Activated T-cell treated with anti-CD3 and anti-CD28 coated beads, Interleukin-2, amount 50 U/mL, for 24 hours (primary cell): ENCODE measurements at places on chromosomes 4 and X.
A peak's percentile ranks its signal among the peaks of the same experiment; 100 is the strongest.

GRCh38 chr4:93730251-93730650 is 98.3 kb upstream of the ATOH1 start:
- DNase-seq = no peak

DNA sequence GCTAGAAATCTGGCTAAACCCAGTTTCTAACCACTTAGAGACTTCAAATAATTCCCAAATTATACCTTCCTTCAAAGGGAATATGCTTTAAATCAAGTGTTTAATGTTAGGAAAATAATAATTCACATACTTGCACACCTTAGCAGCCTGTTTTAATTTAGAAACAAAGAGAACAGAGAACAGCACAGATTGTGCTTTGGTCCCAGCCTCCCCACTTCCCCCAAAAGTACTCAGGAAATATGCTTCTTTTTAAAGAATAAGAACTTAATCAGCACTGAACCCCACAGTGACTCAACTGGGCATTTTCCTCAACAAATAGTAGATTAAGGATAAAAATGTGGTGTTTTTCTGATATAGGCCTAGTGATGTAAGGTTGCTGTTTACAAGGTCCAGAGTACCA is 295.8 kb downstream of the GBA3 start:
- DNase-seq = no peak

GRCh38 chr4:633976-634598 is 8.7 kb downstream of the PDE6B start:
- DNase-seq = no peak

- no peak for DNase-seq
Observed at GRCh38 chr4:89161841-89162240, 50.5 kb downstream of the TIGD2 start.

GRCh38 chrX:311156-312129 is 7.2 kb downstream of the GTPBP6 start:
- no peak for DNase-seq

DNA sequence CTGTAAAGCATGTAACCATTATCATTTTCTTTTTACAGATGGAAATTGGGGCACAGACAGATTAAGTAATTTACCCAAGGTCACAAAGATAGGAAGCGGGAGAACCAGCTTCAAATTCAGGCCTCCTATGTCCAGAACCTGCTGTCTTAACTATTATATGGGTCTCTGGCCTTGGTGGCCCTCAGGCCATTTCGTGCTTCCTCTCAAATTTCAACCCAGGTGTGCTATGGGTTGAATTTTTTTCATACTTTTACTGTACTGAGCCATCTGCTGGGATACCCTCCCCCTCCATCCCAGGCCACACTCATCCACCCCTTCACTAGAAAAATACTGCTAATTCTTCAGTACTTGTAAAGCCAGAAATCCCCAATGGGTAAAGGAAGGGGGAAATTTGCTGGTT is 42.3 kb downstream of the KLF3 start:
- no peak for DNase-seq

DNA sequence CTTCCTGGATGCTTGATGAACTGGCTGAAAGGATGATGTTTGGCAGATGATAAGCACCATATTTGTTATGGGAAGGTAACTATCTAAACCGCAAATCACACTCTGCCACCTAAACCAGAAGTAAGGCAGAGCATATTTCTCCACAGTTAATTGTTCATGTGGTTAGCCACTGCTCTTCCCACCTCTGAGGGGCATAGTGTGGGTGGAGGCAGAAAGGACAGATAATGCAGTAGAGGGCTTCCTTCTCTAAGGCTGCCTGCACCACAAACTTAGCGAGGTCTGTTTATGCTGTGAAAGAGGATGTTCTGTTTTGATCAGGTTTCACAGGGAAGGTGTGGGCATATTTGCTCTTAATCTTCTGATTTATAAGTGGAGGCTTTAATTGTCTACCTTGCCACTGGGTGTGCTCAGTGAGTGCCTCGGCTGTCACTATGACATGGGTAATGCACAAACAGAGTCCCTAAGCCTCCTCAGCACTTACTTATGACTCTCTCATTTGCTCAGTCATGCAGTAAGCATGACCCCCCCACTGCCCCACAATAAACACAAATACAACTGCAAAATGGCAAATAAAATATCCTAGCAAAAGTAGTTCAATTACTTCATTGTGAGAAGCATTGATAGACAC is 401.0 kb downstream of the TMA16 start:
- DNase-seq = no peak

DNA sequence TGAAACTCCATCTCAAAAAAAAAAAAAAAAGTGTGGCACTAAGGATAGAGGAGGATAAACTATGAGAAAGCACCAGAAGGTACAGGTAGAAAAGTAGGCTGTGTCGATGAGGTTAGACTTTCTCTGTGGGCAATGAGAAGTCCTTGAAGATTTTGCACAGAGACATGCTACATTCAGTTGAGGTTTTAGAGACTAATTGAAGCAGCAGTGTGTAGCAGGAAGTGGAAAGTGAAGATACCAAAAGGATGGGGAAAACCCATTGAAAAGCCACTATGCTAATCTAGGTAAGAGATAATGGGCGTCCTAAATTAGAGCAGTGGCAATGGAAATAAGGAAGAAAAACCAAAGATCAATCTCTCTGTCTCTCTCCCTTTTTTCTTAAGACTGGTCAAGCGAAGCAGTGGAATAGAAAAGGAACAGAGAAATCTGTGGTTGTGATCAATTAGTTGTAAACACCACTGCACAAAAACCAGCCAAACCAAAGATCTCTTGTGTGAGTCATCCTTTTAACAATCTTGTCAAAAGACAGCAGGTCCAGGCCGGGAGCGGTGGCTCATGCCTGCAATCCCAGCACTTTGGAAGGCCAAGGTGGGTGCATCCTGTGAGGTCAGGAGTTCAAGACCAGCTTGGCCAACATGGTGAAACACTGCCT is 3.5 kb downstream of the SPINK2 start:
- DNase-seq = peak; percentile 54

- no peak for DNase-seq
Observed at GRCh38 chr4:164023214-164023613, 528.7 kb downstream of the TMA16 start.

- DNase-seq = peak; percentile 41
Observed at GRCh38 chrX:7132335-7133049, 15.0 kb upstream of the STS start.

GRCh38 chr4:76434901-76435527 is at the start of gene SHROOM3:
Gene SHROOM3, plus strand, starts transcription at chr4:76435229. Its CDS starts 824 bp downstream, at chr4:76436053.
- DNase-seq = no peak

DNA sequence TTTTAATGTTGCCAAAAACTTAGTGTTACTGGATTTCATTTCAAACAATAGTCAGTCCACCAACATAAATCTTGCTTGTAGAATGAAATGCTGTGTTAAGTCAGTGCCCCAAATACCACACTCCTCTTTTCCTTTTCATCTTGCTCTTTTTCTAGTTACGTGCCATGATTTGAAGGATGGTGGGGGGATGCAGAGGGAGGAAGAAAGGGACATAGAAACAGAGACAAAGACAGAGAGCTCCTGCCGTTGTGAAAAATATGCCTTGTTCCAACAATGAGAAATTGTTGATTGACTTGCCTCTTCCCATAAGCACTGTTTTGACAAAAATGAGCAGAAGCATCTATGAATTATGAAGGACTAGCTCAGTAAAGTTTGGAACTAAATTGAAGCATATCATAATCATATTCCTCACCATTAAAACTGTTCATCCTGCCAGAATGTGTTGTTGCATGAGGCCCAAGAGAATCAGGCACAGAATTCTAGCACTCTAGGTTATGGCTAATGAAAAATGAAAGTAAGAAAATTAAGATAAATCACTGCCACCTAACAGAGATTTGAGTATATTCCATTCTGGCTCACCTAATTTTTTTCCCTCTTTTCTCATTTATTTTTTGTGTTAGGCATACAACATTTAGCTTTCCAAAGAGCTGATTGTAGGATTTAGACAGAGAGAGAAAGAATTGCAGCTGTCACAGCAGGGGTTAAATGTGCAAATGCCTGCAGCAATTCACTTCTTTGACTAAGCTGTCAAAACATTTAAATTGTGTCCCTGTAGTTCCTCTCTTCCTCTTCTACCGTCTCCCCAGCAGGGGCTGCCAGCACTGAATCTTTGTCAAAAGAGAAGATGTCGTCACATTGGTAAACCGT is 111.6 kb upstream of the PTPN13 start:
- no peak for DNase-seq

DNA sequence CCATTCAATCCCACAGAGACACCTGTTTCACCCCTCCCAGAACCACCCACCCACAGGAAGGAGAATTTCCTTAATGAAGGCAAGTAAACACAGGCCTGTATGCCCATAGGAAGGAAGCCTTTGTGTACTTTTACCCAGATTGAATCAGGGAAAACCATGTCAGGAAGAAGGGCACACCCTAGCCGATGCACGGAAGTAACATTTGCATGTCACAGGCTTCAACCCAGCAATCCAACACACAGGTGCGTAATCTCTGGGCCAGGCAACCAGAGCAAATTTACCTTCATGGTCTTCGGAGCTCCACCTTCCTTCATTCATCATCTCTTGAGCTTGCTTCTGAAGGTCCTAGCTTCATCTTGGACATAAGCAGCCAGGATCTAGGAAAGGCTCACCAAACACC is 206.3 kb downstream of the SHROOM3 start:
- DNase-seq = no peak

DNA sequence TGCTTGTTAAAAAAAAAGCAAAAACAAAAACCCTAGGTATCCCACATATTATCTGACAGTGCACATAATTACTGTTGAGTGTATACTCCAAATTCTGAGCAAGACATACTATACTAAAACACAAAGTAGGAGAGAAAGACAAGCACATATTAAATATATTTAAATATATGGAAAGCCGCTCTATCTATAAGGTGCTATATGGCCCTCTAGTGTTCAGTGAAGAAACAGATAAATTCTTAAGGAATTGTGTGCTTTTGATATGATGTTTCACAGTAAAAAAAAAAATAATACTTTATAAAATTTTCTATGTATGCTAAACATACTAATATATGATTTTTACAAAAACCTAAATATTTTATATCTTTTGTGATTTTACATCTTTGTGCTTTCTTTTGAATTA is 137.8 kb downstream of the FBXW7 start:
- no peak for DNase-seq

- no peak for DNase-seq
Observed at GRCh38 chrX:151873096-151873495, 39.6 kb upstream of the MAGEA4 start.

DNA sequence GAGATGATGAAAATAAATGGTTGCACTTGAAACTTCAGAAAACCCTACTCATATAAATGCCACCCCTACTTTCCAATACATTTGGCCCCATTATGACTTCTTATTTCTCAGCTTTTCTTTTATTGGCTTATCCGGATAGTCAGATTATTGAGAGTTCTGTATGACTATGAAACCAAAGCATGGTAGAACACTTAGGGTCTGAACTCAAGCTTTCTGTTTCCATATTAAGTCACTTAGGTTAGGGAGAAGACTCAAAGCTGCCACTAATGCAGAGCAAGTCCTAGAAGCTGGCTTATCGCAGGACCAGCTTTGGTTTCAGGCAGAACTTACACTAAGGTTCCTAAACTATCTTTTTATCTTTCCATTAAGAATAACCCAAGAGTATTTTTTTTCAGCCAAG is 229.9 kb upstream of the CPEB2 start:
- no peak for DNase-seq

DNA sequence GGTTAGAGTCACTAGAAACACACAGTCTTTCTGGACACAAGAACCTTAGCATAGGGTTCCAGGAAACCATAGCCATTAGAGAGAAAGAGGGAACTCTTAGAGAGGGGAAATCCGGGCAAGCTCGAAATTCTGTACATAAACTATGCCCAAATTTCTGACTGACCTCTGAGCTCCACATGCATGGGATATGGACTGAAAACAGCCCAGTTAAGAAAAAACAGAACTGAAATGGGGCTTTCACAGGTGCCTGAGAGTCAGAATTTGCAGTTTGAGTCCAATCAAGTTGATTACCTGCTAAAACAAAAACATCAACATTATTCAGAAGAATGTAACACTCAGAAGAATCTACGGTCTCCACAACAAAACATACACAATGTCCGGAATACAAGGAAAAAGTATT is 13.1 kb downstream of the DCHS2 start:
- no peak for DNase-seq

GRCh38 chr4:20370274-20370673 is 118.6 kb downstream of the SLIT2 start:
- no peak for DNase-seq

DNA sequence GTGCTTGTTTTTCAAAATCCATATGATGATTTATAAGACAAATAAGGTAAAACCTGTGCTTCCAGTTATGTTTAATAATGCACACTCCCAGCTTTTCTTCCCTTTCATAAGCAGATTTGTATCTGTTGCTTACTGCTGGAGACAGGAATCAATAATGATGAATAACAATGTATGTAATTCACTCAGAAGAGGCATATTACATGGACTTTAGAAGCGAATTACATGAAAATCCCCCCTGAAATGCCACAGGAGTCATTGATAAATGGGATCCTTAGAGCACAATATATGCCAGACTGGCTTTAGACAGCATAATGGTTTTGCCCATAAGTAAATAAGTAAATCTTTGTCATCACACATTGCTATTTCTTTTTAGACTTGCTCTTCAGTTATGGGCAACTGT is 892.3 kb downstream of the CCSER1 start:
- no peak for DNase-seq

GRCh38 chr4:102869569-102870197 is 891 bp downstream of the CISD2 start:
- no peak for DNase-seq

DNA sequence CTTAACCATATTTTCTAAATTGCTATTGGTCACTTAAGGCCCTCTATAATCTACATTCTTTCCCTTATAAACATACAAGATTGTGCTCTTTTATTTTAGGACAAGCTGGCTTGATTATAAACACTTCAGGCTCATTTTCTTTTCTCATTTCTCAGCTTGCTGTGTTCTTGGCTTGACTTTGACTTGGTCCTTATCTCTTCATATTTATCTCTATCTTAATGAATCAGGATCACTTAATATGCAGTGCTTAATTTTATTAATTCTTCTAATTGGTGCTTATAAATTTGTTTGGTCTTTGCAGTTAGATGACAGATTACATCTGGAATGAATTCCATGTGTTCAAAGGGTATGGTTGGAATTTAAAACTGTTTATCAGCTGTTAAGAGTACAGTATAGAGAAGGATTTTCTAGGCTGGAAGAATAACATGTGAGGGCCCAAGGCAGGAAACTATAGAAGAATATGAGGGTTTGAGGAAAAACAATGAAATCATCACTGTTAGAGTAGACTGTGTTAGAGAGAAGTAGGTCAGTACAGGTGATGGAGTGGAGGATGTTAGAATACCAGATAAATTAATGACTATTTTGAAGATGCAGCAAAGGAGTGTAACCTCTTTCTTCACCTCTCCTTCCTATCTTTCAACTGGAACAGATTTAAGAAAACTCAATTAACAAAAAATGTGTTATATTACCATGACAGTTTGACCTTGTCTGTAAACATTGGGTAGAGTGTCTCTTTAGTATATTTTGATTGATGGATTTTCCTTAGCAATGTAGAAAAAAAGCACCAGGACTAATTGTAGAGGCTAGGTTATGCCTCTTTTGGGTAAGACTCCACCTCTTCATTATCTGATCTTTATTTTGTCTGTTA is 169.6 kb downstream of the RAPGEF2 start:
- no peak for DNase-seq

- no peak for DNase-seq
Observed at GRCh38 chr4:78683352-78683751, 92.8 kb upstream of the BMP2K start.

- no peak for DNase-seq
Observed at GRCh38 chrX:119359618-119360382, 39.3 kb upstream of the SLC25A43 start.
